ENCODE measurements at places on chromosomes 3 and 15. TPM values are rescaled to one million over a fixed set of nuclear protein-coding genes. Genes with fewer than 3 reads are reported as not detected.
A peak's percentile ranks its signal among the peaks of the same experiment; 100 is the strongest.

GRCh38 chr3:53773021-53773436 is 73.2 kb downstream of the CHDH start:
- peak; percentile 44 for DNase-seq
- no peak overlapping the region for H3K27ac ChIP-seq
- no peaks in the 10 kb centered on the region for H3K36me3 ChIP-seq
- H3K4me1 ChIP-seq = peaks cover 9% of the 10 kb centered on the region
- H3K4me3 ChIP-seq = no peak overlapping the region
- H3K27me3 ChIP-seq = no peaks in the 10 kb centered on the region

DNA sequence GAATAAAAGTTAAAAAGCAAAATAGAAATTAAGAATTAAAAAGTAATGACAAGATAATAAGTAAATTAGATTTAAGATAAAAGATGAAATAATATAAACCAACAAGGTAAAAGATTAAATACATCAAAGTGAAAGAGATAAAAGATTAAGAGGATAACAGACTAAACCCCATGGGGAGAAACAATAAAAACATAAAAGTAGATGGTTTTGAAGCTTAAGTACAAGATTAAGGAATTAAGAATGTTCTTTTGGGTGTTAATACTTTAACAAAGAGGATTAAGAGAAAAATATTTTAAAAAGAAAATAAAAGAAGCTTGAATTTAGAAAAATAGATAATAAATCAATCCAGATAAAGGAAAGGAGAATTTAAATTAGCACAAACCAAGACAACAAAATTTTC is 85.4 kb downstream of the SQOR start:
- H3K27me3 ChIP-seq = no peaks in the 10 kb centered on the region
- no peak overlapping the region for H3K27ac ChIP-seq
- no peak for DNase-seq
- H3K4me1 ChIP-seq = no peaks in the 10 kb centered on the region

GRCh38 chr15:25858952-25859760 is 4.0 kb downstream of the ATP10A start:
- H3K27me3 ChIP-seq = no peaks in the 10 kb centered on the region
- no peak for DNase-seq
- H3K4me1 ChIP-seq = peaks cover 6% of the 10 kb centered on the region
- H3K36me3 ChIP-seq = no peaks in the 10 kb centered on the region
- no peak overlapping the region for H3K27ac ChIP-seq

PRTG gene
- total RNA-seq = 6.7 TPM

Measured in ovary (tissue), 10 donors.